ENCODE measurements at places on chromosomes 6 and 20. TPM values are rescaled to one million over a fixed set of nuclear protein-coding genes. Genes with fewer than 3 reads are reported as not detected.

Gene TFAP2A
- not detected for polyA plus RNA-seq

Gene OPRL1
- polyA plus RNA-seq: 0.49 TPM

Gene ESR1
- polyA plus RNA-seq: 1.2 TPM

- DNase-seq: no peak
- no peak overlapping the region for H3K27ac ChIP-seq
- no peaks in the 10 kb centered on the region for H3K27me3 ChIP-seq
- no peaks in the 10 kb centered on the region for H3K36me3 ChIP-seq
Observed at GRCh38 chr6:17226786-17227233, 54.4 kb upstream of the RBM24 start.

GRCh38 chr20:25316506-25317190, 68.8 kb downstream of the PYGB start:
- no peaks in the 10 kb centered on the region for H3K27me3 ChIP-seq
- no peak overlapping the region for H3K27ac ChIP-seq
- H3K36me3 ChIP-seq: no peaks in the 10 kb centered on the region
- DNase-seq: no peak
- no peak overlapping the region for H3K4me3 ChIP-seq

- H3K4me1 ChIP-seq: no peaks in the 10 kb centered on the region
- H3K27ac ChIP-seq: no peak overlapping the region
- no peaks in the 10 kb centered on the region for H3K27me3 ChIP-seq
- no peaks in the 10 kb centered on the region for H3K36me3 ChIP-seq
- H3K4me3 ChIP-seq: no peak overlapping the region
- DNase-seq: no peak
Observed at GRCh38 chr6:105488516-105489215, 85.8 kb upstream of the PREP start.

- H3K4me3 ChIP-seq: no peak overlapping the region
- no peak overlapping the region for H3K27ac ChIP-seq
- H3K4me1 ChIP-seq: no peaks in the 10 kb centered on the region
- DNase-seq: no peak
Observed at GRCh38 chr20:58208944-58209343, 19.5 kb downstream of the ANKRD60 start.

DNA sequence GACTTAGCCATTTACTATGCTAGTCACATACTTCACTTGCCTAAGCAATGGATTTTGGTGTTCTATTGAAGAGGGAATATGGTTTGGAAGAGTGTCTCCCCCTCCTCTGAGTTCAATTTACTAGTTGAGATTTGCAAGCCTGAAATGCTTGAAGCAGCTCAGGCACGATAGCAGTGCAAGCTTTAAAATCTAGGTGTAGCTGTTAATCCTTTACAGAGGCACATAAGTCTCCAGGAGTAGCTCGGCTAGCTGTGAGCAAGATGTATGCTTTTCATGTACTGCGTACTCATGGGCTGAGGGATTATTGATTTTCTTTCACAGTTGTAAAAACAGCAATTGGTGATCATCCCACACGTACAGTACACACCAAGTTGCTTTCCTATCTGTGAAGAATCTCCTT, 726 bp downstream of the FLRT3 start:
- H3K4me1 ChIP-seq: no peaks in the 10 kb centered on the region
- DNase-seq: no peak
- H3K36me3 ChIP-seq: no peaks in the 10 kb centered on the region
- H3K27ac ChIP-seq: no peak overlapping the region
- H3K4me3 ChIP-seq: no peak overlapping the region
- H3K27me3 ChIP-seq: no peaks in the 10 kb centered on the region

GRCh38 chr6:147949981-147950622, 392.5 kb upstream of the SASH1 start:
- no peak for DNase-seq
- H3K4me3 ChIP-seq: no peak overlapping the region
- H3K4me1 ChIP-seq: no peaks in the 10 kb centered on the region

DNA sequence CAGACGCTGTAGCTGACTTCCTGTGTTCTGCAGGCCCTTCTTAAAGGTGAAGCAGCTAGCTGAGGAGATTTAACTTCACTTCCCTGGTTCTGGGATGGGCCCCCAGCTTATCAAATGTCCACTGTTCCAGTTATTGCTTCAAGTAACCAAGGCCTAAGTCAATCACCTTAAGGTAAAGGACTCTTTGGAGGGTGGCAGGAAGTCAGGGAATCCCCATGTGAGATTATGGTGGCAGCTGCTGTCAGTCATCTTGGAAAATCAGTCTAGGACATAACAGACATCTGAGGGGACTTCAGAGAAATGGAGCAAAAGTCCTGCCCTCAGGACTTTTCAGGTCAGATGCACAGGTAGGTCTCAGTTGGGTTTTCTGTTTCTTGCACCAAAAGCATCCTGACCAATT, 3.8 kb downstream of the ELOVL5 start:
- no peak overlapping the region for H3K27ac ChIP-seq
- no peaks in the 10 kb centered on the region for H3K27me3 ChIP-seq
- no peak overlapping the region for H3K4me3 ChIP-seq
- peaks cover 3% of the 10 kb centered on the region for H3K36me3 ChIP-seq

- DNase-seq: no peak
- H3K27ac ChIP-seq: peak within 1 kb of the TSS; percentile 48
- H3K4me3 ChIP-seq: no peak within 1 kb of the TSS
- no peaks in the 10 kb centered on the region for H3K36me3 ChIP-seq
- H3K4me1 ChIP-seq: no peaks in the 10 kb centered on the region
Observed at GRCh38 chr20:1184638-1185315, at the start of gene TMEM74B. Gene TMEM74B, minus strand, starts transcription at chr20:1184981. Its CDS starts 1,180 bp downstream, at chr20:1183801.

- H3K27ac ChIP-seq: no peak overlapping the region
- no peaks in the 10 kb centered on the region for H3K36me3 ChIP-seq
- no peak overlapping the region for H3K4me3 ChIP-seq
- H3K27me3 ChIP-seq: peaks cover 7% of the 10 kb centered on the region
- H3K4me1 ChIP-seq: no peaks in the 10 kb centered on the region
Observed at GRCh38 chr6:12200761-12201160, 89.4 kb upstream of the EDN1 start.
